ENCODE measurements at places on chromosomes 16 and 17.

DNA sequence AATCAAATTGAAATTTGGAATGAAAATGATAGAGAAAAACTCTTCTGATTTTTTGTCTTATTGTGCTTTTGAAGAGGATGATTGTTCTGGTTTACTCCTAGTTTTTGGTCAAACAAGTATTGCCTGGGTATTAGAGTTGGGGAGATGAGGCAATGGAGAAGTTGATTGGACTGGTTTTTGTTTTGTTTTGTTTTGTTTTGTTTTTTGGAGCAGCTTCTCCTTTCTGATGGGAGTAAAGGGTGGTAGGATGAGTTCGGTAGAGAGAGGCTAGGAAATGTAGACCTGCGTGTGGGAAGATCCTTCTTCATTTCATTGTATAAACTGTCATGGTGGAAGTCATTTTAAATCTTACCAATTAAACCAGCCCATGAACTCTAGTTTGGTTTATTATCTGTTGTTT is 17.7 kb downstream of the ATP6V0A1 start:
- no peak for DNase-seq

DNA sequence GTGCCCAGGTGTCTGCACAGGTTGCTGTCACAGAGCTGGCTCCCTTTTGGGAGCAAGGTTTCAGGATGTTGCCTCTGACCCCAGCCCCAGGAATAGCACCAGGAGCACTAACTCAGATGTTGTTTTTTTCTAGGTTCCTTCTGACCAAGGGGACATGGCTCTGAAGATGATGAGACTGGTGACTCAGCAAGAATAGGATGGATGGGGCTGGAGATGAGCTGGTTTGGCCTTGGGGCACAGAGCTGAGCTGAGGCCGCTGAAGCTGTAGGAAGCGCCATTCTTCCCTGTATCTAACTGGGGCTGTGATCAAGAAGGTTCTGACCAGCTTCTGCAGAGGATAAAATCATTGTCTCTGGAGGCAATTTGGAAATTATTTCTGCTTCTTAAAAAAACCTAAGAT is 28.1 kb downstream of the SCPEP1 start:
- no peak for DNase-seq

GRCh38 chr16:70331588-70332358 is 14.9 kb upstream of the DDX19A start:
- no peak for DNase-seq

- DNase-seq = no peak
These were observed 103.0 kb downstream of the SYCE1L start for GRCh38 chr16:77302249-77302648.

DNA sequence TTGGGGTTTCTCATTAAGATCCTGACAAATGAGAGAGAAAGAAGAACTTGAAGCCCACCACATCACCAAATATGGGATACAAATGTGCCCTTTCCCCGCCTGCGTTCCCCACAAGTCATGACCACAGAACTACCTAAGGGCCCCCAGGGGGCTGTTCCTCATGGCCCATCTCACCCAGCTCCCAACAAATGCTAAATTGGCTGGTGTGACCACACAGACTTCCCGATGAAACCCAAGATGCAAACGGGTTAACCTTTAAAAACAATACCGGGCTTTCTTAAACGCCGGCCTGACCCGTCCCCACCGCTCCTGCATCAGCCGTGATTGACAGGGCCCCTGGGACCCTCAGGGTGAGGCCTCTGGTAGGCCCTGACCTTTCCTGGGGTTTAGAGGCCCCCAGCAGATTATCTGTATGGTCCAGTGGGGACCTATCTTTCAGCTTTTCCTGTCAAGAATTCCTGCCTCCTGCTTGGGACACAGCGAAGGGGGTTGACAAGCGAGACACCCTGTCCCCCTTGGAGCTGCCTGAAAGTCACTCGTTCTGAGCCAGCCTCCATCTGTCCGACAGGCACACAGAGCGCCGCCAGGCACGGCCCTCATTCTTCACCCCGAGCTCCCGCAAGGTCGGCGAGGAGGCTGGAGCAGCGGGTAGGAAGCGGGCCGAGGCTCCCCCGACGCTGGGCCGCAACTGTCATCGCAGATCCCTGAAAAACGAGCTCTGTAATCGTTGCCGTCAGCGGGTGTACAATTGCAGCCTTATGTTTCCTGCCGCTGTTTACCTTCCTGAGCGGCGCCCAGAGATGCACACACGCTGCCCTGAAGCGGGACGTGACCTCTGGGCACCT is 300.1 kb downstream of the FOXL1 start:
- no peak for DNase-seq

DNA sequence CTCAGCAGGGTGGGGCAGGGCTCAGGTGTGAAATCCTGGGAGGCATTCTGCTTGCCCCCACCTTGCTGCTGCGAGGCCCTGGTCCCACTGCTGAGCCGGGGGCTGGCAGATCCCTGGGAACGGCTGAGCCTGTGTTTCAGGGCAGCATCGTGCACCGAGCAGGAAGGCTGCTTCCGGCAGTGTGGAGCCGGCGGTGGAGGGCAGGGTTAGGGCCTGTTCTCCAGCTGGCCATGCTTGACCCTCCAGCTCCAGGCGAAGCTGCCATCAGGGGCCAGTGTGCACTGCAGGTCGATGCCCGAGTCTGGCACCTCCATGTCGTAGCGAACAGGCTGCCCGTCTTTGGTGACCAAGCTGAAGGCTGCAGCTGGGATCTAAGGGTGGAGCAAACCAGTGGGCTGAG is 2.5 kb upstream of the SPATA32 start:
- DNase-seq = no peak

DNA sequence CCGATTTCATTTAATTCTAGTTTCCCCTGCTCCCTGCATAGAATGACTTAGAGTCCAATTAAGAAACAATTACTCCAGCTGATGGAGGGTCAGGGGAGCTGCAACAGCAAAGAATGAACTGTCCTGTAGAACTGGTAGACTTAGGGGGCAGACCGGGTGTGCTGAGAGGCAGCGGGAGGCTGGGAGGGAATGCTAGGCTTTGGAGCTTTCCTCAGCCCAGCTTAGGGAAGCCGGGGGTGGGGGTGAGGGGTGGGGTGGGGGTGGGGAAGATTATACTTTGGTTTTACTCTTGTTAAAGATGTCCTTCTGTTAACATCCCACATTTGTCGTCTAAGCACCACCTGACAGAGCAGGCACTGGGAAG is 458.6 kb upstream of the ASIC2 start:
- no peak for DNase-seq

GRCh38 chr17:21042458-21043295 is at the start of gene USP22:
Gene USP22 (minus strand): TSS chr17:21043011. CDS start chr17:21042835, 176 bp downstream.
- peak; percentile 88 for DNase-seq

- DNase-seq = no peak
These were observed 6.2 kb downstream of the SP2 start for GRCh38 chr17:47902039-47902744.

DNA sequence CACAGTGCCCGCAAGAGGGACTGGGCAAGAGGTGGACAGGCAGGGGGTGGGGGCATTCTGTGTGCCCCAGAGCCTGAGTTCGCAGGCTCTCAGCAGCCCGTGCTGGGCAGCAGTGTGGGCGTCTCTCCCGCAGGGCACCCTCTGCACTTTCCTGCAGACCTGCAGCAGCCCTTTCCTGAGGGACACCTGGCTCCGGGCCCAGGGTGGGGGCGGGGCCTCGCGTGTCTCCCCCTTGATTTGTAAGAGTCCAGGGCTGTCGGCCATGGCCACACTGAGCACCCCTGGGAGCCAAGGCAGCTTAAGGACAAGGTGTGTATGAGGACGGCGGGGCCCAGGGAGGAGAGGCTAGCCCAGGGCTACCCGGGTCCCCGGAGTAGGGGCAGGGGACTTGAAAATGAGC is 33.4 kb upstream of the SLC38A10 start:
- DNase-seq = no peak

- DNase-seq = no peak
These were observed 9.0 kb downstream of the TTYH2 start for GRCh38 chr17:74222399-74222798.

DNA sequence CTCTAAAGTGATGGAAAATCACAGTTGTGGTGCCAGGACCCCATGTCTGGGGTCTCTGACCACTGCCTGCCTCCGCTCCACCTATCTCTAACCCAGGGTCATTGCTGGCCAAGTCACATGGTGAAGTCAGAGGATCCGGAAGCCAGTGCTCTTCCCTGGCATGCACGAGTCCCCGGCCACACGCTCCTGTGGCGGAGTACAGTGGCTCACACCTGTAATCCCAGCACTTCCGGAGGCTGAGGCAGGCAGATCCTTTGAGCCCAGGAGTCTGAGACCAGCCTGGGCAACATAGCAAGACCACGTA is 21.5 kb upstream of the RBFOX3 start:
- DNase-seq = no peak

- no peak for DNase-seq
These were observed 17.5 kb downstream of the SCN4A start for GRCh38 chr17:63955232-63955631.

DNA sequence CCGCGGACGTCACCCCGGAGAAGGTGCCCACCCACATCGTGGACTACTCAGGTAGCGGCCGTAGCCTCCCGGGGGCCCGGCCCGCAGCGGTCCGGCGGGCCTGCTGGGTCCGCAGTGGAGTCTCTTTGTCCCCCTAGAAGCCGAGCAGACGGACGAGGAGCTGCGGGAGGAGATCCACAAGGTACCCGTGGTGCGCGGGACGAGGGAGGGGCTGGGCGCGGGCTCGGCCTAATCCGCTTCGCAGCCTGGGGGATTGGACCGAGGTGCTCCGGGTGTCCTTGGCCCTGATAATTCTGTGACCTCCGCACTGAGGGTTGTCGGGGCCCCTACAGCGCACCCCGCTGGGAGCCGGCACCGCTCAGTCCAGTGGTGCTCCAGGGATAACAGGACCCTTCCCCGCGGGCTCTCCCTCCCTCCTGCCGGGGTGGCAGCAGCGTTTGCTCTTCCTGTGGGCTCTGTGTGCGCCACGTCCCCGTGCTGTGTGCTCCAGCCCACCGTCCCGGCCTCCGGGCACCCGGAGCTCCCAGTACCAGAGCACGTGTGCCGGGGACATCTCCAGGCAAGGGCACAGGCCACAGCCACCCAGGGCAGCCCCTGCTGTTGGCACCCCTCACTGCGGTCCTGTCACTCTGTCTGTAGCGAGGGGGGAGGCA is 713 bp downstream of the RHOT2 start:
- DNase-seq = no peak

DNA sequence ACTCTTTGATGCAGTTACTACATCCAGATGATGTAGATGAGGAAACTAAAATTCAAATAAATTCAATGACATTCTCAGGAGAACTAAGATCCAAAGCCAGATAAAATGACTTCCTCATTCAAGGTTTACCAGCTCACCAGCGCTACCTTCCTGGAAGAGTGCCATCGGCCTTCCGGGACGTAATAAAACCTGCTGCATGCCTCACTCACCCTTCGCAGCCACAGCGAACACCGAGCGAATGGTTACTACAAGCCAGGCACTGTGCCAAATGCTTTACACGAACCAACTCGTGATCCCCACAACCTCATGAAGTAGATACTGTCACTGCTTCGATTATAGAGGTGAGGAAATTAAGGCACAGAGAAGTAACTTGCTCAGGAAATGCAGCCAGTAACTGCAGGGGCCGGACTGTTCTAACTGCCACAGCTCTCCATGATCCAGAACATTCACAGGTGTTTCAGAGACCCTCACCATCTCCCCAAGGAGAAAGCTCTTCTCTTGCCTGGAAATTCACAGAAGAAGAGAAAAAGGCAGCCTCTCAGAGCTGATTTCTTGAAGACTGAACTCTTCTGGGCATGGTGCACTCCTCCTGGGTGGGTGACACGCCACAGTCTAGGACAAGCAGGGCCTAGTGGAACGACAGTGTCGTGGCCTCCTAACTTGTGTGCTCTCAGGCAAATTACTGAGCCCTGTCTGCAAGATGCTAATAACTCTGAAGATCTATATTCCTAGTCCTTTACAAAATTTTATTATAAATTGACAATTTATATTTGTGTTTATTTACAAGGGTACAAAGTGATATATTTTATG is 46.8 kb downstream of the HIC1 start:
- DNase-seq = no peak

DNA sequence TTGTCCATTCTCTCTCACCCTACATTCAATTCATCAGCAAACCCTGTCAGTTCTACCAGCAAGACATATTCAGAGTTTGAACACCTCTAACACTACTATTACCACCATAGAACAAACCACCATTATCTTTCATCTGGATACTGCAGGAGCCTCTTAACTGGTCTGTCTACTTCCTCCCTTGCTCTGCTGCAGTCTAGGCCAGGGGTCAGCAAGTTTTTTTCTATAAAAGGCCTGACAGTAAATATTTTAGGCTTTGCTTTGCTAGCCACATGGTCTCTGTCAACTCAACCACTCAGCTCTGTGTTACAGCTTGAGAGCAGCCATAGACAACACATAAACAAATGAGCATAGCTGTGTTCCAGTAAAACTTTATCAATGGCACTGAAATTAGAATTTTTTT is 13.8 kb downstream of the KCTD19 start:
- DNase-seq = no peak

DNA sequence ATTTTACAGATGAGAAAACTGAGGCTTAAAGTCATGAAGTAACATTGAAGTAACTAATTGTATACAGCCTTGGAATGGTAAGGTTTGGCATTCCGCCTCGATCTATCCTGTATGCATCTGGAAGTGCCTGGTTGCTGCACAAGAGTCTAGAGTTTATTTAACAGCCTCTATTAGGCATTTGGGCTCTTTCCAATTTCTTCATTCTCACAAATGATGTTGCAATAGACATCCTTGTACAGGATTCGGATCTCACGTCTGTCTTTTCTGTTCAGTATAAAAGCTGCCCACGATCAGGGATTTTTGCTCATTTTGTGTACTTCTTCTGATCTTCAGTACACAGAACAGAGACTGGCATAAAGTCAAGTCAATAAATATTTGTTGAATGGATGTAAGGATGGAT is 100.5 kb downstream of the AIPL1 start:
- no peak for DNase-seq

DNA sequence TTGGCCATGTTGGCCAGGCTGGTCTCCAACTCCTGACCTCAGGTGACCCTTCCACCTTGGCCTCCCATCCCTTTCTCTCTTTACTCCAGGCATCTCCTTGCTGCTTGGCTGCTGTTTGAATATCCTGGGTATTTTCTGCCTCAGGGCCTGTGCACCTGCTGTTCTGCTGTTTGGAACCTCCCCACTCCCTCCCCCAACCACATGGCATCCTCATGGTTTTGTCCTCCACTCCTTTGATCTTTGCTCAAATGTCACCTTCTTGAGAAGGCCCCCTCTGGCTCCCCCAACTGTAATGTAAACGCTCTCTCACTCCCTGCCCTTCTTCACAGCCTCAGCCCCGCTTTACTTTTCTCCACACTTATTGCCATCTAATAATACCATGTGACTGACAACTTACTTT is 152.0 kb downstream of the GSG1L start:
- no peak for DNase-seq

- DNase-seq = no peak
These were observed 1496.7 kb downstream of the CDH11 start for GRCh38 chr16:63625126-63625525.

GRCh38 chr17:36879027-36879426 is 58.2 kb upstream of the LHX1 start:
- DNase-seq = no peak

- DNase-seq = no peak
These were observed 1.7 kb upstream of the AKTIP start for GRCh38 chr16:53504665-53505064.

DNA sequence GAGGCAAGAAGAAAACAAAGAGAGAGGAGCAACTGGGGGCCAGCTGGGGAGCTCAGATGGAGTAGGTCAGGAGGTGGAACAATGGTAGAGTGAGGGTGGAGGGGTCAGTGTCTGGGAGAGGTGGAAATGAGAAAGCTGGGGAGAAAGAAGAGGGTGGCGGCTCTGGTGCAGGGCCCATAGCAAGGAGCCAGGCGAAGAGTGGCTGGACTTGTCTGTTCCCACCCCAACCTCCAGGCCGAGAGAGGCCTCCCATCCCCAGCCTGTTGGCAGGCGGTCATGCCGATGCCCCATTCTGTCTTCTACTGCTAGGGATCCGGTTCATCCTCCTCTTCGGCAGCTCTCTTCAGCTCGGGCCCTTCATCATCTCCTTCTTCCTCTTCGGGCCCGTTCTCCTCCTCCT is 31.3 kb downstream of the AP1G1 start:
- no peak for DNase-seq

Measured in stimulated activated CD4-positive, alpha-beta T cell treated with anti-CD3 and anti-CD28 coated beads, Interleukin-1b, Interleukin-23, amount 100 ng/mL, for 1 hour (primary cell).